Activated CD8-positive, alpha-beta T cell treated with anti-CD3 and anti-CD28 coated beads for 36 hours (primary cell): ENCODE measurements at places on chromosomes 1 and 21. TPM values are rescaled to one million over a fixed set of nuclear protein-coding genes. Genes with fewer than 3 reads are reported as not detected.
A peak's percentile ranks its signal among the peaks of the same experiment; 100 is the strongest.

The HDGF gene
- total RNA-seq, result 232 TPM

DNA sequence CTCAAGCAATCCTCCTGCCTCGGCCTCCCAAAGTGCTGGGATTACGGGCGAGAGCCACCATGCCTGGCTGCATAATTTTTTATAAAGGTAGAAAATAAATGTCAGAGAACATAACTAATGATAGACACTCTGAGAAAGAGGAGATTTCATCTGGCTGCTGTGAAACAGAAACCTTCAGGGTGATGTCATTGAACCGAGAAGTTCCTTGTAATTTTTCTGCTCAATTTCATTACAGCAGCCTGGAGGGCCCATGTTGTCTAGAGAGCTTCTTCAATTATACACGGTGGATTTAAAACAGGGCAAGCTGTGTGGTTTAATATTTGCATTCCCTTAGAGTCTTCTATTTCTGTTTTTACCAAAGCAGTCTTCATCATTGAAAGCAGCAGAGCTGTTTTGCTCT lies 64.3 kb upstream of the MORC3 start:
- no peak for DNase-seq

GRCh38 chr1:106651028-106651762 lies 405.3 kb upstream of the PRMT6 start:
- no peak for DNase-seq

DNA sequence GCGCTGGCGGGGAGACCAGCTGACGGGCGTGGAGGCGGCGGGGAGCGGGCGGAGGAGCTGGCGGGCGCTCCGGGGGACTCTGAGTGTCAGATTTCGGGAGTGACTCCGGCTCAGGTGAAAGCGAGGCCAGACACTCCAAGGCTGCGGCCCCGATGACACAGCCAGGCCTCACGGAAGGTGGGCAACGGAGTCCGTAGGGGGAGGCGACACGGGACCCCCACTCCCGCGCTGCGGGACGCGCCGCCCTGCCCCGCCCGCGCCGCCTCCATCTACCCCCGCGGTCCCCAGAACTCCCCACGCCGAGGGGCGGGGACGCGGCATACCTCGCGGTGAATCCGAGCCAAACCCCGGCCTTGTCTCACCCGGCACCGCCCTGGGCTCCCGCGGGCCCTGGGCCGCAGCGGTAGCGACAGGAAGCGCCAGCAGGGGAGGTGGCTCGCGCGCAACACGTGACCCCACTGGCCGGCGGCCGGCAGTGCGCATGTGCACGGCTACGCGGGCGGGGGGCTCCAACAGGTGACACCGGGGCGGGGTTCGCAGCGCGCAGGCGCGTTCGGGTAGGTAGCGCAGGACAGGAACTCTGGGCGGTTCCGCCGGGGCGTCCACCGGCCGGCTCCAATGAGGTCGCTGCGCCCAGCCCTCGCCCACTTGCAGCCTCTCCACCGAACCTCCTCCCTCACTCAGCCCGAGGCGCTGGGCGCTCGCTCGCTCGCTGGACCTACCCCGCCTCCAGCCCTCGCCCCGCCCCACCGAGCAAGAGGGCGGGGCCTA lies at the start of gene CC2D1B:
Gene CC2D1B (minus strand): TSS at position 460 of the 771 bp plus-strand sequence. CDS start 1,585 bp downstream, outside the sequence.
- peak; percentile 98 for DNase-seq

The FCGR3B gene
- not detected for total RNA-seq

The APCS gene
- not detected for total RNA-seq

The SPRR1B gene
- total RNA-seq, result not detected

- DNase-seq, result no peak
These were observed 27.8 kb downstream of the OSBPL9 start for GRCh38 chr1:51644533-51645197.

GRCh38 chr1:216809649-216810048 lies 86.4 kb upstream of the ESRRG start:
- DNase-seq, result no peak

The LAMC2 gene
- not detected for total RNA-seq

DNA sequence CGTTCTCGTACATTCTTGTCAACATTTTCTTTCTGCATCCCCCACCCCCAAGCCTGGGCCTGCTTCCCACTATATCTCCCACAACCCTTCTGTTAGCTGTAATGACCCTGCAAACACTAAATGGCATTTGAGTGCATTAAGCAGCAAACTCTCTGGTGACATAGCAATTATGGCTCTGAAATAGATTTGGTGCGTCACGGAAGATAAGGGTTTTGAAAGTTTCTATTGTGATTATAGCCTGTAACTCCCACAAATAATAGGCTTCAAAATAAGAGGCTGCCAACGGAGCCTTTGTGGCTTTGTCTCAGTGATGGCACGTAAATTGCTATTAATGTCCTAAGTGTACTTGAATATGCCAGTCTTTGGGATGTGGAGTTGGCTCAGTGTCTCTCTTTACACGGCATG lies 277.6 kb downstream of the PBX1 start:
- DNase-seq, result no peak

The SEMA6C gene
- total RNA-seq, result 3.4 TPM

DNA sequence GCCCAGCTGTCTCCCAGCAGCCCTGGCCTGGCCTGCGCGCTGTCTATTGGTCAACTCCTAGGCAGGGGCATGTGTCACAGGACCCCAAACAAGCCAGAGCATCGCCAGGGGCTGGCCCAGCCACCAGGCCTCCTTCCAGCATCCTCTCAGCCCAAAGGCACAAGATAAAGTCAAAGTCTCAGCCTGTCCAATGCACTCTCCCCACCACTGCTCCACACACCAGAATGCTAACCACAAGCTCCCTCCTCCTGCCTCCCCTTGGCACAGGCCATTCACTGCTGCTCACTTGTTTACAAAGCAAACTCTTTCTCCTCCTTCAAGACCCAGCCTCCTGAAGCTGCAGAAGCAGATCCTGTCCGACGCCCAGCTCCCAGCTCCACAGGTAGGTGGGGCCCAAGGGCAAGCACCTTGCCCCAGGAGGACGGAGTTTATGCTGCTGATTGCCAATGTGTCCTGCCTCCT lies 133.4 kb downstream of the DMRTB1 start:
- no peak for DNase-seq

The PYHIN1 gene
- total RNA-seq, result 7.0 TPM

- no peak for DNase-seq
These were observed 480.0 kb upstream of the USP24 start for GRCh38 chr1:55695151-55695550.

The SPATA46 gene
- not detected for total RNA-seq

DNA sequence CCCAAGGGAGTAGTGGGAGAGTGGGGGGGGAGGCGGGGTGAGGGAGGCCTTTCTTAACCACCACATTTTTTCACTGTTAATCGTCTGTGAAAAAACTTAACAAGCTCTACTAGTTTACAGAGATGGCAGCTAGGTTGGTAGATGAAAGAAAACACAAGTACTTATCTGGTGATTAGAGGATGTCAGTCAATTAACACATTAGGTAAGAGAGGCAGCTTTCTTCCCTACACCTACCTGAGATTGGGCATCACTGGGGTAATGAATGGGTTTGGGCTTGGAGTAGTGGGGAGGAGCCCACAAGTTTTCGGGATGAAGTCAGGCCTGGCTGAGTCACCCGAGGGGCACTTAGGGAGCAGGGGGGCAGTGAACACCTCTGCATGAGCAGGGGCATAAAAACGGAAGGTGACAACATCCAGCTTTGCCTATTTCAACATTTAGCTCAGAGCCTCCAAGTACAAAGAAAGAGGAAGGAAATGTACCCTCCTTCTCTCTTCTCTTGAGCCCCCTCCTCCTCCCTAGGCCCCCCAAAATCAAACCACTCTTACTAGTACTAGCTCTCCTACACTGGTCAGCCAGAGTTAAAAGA lies 2.5 kb downstream of the LBR start:
- no peak for DNase-seq

DNA sequence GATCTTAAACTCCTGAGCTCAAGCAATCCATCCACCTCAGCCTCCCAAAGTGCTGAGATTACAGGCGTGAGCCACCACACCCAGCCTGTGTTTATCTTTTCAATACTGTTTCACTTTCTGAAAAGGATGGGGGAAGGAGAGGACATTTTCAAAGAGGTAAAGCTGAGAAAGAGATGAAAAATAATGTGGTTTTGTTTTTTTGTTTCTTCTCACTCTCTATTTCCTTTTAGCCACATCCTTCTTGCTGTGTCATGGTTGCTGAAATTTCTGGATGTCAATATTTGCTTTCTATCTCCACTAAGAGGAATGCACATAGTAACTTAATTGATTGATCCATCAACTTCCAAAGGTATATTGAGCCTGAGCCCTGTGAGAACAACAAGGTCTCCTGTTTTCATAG lies 6.4 kb upstream of the C1orf21 start:
- DNase-seq, result no peak
